ENCODE measurements at places on chromosomes 2 and 18.

DNA sequence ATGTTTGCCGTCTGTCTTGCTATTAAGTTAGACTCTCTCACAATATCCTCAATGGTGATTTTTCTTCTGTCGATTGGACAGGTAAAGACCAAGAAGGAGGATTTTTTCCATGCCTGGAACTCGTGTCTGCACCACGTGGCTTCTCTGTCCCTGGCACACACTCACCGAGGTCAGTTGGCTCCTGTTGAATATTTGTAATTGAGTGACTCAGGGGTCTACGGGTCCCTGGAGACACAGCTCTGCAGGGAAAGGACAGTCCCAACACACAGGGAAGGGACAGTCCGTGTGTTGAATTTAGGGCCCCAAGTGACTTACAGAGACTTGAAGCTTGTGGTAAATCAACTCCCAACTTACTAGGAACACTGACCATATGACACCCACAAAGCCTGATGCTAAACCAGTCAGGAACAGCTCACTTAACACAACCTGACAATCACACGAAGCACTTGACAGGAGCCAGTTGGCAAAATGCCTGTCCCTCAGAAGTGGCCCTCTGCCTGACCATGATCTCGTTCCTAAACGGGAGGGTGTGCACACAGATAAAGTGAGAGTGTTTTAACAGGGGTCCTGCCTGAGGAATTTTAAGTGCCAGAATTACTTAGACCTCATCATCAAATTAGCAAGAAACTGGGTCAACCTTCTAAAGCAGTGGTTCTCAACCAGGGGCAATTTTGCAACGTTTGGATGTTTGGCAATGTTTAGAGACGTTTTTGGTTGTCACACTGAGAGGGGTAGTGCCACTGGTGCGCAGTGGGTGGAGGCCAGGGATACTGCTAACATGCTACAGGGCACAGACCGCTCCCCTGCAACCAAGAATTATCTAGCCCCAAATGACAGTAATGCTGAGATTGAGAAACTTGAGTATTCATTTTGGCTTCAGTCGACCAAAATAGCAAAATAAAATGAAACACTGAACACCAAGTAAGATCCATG lies 88.9 kb upstream of the BCL2L11 start:
- no peak for DNase-seq

DNA sequence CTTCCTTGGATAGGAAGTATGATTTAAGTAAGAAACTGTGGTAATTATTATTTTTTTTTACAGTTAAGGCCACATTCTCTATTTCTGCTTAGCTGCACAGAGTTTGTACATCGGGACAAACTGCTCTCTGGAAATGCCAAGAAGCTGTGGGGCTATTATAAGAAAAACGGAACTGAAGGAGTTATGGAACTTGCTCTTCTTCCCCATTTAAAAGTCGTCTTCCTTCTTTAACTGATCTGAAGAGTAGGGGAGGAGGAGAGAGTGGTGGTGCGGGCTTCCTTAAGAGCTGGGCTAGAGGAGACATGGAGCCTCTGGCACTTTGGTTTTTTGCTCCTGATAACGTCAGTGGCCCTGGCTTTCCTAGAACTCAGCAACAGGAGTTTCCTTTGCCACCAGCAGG lies 54.4 kb downstream of the RAB31 start:
- DNase-seq = no peak

- no peak for DNase-seq
Observed at GRCh38 chr2:22902180-22902550, 482.8 kb upstream of the KLHL29 start.

DNA sequence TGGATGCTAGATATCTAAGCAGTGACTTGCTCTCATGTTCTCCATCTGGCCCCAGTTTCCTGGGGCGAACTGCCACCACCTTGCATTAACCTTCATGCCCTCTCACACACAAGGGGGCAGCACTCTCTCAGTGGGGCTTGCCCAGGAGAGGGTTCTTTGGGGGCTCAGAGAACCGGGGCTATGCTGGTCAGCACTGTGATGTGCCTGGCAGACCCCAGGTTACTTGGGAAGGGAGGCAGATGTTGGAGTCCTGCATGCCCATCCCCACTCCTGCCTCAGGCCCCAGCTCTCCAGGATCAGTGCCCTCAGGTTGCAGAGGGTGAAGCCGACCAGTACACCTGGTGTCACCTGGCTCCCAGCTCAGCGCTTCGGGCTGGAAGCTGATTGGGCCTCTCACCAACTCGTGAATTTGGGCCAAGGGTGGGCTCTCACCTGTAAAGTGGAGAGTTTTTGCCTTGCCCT lies 396.2 kb upstream of the HS6ST1 start:
- no peak for DNase-seq

GRCh38 chr2:26922405-26923188 lies 47.8 kb upstream of the MAPRE3 start:
- peak; percentile 68 for DNase-seq

- DNase-seq = peak; percentile 51
Observed at GRCh38 chr2:161223139-161223732, 63.0 kb downstream of the TANK start.

DNA sequence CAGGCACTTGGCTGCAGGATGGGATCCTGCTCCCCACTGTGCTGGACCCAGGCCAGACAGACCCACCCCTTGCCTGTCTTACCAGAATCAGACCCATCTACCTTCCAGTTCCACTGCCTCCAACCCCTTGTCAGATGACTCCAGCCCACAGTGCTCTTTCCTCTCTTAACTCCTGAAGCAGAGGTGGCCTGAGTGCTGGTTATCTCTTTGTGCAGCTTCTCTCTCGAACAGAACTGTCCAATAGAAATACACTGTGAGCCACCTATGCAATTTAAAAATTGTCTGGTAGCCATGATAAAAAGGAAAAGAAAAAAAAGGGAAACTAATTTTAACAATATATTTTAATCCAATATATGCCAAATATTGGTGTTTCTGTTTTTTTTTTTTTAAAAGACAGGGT lies 160.2 kb upstream of the SMAD2 start:
- DNase-seq = no peak

DNA sequence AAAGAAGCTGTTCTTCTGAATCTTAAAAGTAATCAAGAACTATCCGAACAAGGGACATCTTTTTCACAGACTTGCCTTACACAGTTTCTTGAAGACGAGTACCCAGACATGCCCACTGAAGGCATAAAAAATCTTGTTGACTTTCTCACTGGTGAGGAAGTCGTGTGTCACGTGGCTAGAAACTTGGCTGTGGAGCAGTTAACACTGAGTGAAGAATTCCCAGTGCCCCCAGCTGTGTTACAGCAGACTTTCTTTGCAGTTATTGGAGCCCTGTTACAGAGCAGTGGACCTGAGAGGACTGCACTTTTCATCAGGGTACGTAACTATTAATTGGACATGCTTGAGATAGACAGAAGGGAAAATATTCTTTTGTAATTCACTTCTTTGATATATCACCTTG lies 2.4 kb downstream of the MRPL44 start:
- no peak for DNase-seq

- no peak for DNase-seq
Observed at GRCh38 chr2:179856205-179856604, 5.2 kb downstream of the ZNF385B start.

DNA sequence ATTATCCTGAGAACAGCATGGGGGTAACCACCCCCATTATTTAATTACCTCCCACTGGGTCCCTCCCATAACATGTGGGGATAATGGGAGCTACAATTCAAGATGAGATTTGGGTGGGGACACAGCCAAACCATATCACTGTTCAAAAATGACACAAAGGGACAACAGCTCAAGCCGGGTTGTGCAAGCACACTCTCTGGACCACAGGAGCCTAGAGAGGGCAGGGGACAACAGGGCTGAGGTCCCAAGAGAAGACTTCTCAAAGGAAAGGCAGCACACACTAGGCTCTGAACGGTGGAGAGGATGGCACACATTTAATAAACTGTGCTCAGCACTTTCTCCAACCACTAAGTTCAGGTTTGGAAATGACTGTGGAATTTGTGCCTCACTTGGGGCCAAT lies 122.1 kb upstream of the PKDCC start:
- DNase-seq = no peak

DNA sequence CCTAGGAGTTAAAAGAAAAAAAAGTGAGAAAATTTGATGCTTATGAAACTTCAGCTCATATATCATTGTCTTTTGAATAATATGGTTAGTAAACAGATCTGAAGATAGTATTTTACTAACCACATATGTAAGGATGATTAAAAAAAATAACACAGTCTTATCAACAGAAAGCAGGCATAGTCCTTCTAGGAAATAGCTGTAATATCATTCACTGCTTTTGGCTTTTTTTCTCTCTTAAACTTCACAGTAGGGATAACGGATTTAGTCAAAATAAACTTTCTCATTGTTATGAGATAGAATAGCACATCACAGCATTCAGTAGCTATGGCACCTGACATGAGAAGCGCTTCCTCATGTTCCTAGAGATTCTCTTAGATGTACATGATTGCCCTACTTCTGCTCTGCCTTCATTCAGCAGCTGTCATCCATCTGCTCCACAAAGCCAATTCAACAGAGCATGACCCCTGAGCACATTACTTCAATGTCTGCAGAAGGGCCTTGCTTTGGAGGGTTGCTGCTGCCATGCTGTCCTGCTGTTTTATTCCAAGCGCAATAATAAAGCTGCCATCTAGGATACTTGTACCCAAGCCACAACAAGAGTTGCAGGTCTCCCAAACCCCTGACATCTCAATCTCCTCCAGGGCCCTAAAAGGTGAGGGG lies 67.0 kb downstream of the TTC21B start:
- DNase-seq = no peak

- DNase-seq = peak; percentile 35
Observed at GRCh38 chr2:223032187-223033142, 19.5 kb upstream of the KCNE4 start.

- no peak for DNase-seq
Observed at GRCh38 chr2:170509452-170510193, 205.5 kb upstream of the SP5 start.

DNA sequence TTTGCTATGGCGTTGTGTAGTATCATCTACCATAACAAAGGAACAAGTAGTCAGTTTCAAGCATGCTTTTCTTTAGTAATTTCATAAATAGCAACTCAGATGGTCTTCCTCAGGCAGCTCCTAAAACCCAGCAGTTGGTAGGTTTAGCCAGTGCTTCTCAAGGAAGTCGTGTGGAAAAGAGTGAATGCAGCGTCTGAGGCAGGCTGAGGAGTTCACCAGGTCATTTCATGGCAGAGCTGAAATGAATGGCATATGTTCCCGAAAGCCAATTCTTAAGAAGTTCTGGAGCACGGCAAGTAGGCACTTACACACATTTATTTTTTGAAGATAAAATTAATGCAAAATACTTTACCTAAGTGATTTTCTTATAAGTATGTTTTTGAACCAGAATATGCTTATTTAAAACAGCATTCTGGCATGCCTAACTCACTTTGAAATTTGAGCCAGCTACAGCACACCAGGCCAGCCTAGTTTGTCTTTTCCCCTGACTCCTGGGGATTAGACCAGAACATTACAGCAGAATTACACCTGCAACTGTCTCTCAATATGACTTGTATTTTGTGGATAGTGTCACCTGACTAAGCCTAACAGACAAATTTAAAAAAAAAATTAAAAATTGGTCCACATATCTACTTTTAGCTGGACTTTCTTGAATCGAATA lies 62.2 kb downstream of the OSBPL6 start:
- no peak for DNase-seq

Data from MCF 10A (cell line).